ENCODE measurements at places on chromosomes 2 and 18.
A peak's percentile ranks its signal among the peaks of the same experiment; 100 is the strongest.

- DNase-seq, result no peak
These were observed 2.5 kb downstream of the PGAP1 start for GRCh38 chr2:196924051-196924450.

GRCh38 chr2:118265873-118266455 is 177.7 kb downstream of the INSIG2 start:
- no peak for DNase-seq

DNA sequence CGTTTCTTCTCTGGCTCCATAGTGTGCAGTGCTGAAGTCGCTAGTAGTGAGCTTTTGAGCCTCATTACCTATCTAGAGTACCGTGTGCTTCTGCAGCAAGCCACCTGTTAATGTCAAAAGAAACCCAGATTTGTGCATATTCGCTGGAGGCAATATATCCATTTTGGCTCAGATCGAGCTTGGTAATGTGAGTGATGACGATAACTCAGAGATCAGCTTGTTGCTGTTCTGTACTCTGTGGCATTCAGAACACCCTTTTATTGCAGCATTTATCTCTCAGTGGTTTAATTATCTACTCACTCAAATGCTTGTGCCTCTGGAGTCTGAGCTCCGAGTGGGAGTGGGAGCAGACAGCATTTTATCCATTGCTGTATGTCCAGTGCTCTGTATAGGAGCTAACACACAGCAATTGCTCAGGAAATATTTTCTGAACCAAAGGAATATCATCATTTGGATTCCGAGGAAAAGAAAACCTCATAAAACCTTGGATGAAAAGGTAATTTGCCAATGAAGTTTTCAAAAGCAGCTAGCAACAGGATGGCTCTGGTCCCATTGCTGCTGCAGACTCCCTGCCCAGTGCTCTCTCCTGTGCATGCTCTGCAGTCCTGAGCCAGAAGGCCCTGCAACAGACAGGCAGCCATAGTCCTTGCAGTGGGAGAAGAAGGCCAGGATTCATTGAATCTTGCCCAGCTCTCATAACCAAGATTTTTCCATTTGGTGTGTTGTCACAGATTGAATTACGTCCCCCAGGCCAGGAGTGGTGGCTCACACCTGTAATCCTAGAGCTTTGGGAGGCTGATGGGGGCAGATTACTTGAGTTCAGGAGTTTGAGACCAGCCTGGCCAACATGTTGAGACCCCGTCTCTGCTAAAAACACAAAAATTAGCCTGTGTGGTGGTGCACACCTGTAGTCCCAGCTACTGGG is 183.8 kb downstream of the MYCN start:
- no peak for DNase-seq

DNA sequence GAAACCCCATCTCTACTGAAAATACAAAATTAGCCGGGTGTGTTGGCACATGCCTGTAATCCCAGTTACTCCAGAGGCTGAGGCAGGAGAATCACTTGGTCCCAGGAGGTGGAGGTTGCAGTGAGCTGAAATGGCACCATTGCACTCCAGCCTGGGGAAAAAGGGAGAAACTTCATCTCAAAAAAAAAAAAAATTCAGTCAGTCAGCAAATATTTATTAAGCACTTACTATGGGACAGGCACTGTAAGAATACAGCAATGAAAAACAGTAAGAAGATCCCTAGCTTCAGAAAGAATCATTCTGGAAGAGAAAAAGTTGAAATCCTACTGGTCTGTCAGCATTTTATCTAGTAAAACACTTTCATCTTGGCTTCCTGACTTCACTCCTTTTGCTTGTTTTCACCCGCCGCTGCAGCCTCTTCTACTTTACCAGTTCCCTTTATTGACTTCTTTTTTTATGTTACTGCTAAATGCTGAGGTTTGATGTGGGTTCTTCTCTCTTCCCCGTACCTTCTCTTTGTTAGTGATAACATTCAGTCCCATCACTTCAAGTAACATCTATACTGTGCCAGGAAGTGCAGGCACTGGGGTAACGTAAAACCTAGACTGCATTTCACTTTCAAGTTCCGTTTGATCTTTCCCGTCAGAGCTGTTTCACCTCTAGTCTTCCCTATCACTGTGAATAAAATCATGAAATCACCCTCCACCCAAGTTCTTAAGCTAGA is 10.8 kb upstream of the TAF4B start:
- DNase-seq, result peak; percentile 56

DNA sequence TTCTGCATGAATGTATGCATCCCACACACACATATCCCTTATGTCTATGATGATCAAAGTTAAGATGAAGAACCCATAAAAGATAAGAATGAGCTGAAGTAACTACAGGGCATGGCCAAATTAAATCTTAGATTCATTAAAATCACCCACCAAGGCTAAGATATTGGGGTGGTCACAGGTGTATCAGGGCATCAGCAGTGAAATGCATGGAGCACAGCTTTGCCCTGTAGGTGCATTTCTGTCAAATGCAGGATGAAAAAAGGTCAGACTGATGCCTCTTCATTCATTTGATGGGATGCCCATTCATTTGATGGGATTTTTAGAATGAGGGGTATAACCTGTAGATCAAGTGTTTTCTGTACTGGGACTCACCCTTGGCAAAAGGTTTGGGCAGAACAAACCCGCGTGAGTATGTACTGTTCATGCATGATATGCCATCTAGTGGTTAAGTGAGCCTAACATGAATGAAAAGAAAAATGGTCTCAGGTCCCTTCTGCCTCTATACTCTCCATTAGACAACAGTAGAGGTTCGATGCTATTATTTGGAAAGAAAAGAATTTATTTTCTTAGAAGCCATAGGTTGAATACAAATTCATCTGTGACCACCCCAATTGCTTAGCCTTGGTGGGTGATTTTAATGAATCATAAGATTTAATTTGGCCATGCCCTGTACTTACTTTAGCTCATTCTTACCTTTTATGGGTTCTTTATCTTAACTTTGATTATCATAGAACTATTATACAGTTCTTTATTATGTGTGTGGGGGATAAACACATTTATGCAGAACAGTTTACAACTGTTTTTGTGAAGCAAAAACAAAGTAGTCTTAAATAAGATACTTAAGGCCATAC is 43.2 kb upstream of the NOSTRIN start:
- DNase-seq, result peak; percentile 10

GRCh38 chr2:99481527-99481926 is 8.3 kb downstream of the REV1 start:
- no peak for DNase-seq

GRCh38 chr2:198203336-198204069 is 399.1 kb downstream of the PLCL1 start:
- DNase-seq, result no peak

DNA sequence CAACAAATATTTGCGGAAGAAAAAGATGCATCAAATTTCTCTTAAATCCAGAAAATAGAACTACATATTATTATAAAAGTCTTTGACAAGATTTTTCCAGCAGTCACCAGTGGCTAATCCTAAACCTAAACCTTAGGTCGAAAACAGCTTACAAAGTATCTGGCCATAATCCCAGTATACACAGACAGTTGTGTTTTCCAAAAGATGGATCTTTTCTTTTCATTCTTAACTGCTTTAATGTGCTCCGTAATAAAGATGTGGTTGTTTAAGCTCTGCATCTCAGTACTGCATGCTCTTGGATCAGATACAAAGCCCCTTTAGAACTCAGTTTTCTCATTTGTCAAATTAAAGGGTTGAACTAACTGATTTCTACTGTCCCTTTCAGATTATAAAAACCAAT is 247.8 kb downstream of the TXNL1 start:
- no peak for DNase-seq

- no peak for DNase-seq
These were observed 53.9 kb upstream of the SALL3 start for GRCh38 chr18:78925557-78926242.

DNA sequence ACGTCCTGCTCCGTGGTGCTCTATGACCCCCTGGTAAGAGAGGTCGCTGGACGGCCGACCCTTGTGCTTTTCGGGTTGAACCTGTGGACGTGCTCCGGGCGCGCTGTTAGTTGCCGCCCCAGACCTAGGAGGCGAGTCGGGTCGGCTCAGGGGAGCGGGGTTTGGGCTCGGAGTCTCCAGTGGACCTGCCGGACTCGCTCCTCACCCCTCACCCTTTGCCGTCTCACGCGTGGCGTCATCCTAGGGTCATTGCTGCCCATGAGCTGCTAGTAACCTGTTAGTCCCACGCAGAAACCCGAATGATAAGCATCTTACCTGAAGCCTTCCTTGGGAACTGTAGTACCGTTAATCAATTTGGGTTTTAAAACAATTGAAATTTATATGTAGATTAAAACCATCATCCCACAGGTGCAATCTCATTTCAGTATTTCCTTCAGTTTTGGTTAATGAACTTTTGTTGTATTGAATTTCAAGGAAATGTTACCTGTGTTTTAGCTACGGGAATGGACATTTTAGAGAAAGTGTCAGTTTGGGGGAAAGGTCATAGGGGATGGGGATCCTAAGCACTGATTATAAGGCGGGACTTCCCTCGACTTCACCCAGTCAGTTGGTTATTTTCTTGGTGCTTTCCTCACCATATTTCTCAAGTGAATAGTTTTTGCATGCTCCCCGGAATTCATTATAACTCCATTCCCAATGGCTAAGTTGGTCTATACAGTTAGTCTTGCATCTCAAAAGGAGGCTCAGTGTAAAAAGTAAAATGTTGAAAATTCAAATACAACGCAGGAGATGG is 536 bp downstream of the ELP2 start:
- no peak for DNase-seq

GRCh38 chr2:70613521-70613920 is 59.9 kb upstream of the TGFA start:
- no peak for DNase-seq

- DNase-seq, result no peak
These were observed 69.5 kb downstream of the C1D start for GRCh38 chr2:67993329-67993728.

DNA sequence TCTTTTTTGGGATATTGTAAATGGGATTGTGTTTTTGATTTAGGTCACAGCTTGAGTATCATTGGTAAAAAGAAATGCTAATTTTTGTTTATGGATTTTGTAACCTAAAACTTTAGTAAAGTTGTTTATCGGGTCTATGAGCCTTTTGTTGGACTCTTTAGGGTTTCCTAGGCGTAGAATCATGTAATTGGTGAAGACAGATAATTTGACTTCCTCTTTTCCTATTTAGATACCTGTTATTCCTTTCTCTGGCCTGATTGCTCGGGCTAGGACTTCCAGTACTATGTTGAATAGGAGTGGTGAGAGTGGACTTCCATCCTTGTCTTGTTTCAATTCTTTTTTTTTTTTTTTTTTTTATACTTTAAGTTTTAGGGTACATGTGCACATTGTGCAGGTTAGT is 149.0 kb downstream of the QPCT start:
- DNase-seq, result no peak

DNA sequence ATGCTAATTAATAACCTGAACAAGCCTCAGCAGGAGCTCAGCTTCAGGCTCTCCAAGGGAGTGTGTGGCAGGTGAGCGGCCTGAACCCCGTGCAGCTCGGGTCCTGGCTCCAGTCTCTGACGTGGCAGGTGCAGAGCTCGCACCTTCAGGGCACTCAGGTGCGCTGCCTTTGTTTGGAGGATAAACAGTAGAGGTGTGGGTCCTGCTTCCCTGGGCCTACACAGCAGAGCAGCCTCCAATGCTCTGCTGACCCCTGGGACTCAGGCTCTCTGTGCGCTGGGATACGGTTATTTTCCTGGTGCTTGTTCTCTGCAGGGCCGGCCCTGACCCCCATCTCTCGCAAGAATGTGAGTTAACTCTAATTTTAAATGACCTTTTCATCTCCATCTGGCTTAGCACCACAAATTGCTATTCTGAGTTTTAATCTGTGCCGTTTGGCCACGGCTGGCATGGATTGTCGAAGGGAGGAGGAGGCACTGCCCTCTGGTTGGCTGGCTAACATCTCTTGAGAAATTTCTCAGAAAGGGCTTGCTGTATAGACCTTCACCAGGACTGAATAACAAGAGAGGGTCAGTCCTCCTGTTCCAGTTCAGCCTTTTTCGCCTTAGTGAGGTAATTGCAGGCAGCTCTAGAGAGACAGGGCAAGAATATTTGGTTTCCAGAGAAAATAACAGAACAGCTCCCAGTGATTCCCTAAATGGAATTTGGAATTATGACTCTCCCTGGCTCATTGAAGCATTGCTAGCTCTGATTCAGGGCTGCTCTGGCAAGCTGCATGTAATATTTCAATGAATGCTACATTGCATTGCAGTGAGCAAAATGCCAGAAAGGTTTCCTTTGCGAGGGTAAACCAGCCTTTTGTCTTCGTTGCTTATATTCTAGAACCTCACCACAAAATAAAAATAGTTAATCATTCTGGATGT is 161.8 kb downstream of the DCDC2C start:
- no peak for DNase-seq

DNA sequence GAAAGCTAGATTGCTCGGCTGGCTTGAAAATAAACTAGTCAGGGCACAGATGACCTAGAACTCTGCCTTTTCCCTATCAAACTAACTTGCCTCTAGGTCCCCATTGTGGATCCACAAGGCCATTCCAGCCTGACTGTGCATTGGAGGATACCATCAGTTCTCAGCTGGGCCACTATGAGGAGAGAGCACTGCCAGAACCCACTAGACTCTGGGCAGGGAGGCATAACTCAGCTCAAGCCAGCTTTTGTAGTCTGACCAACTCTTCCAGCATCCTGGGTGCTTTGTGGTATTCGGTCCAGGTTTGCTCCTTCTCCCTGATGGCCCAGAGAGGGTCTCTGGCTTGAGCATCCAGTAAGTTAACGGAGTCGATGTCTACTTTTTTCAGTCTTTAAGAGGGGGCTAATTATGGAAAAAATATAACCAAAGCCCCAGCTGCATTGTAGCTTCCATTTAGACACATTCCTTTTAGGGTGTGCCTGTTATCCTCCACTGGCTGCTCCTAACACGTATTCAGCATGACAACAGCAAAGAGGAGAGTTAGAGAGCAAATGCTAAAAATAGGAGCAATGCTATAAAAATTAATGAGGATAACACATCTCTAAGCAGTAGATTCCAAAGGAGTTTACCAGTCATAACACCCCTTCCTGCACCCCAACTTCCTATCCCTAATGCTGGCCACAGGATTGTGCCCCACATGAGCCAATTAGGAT is 15.2 kb downstream of the GKN2 start:
- no peak for DNase-seq

GRCh38 chr2:239960929-239961661 is 64.0 kb downstream of the NDUFA10 start:
- no peak for DNase-seq
